ENCODE measurements at places on chromosomes 11 and 22. TPM values are rescaled to one million over a fixed set of nuclear protein-coding genes. Genes with fewer than 3 reads are reported as not detected.

DNA sequence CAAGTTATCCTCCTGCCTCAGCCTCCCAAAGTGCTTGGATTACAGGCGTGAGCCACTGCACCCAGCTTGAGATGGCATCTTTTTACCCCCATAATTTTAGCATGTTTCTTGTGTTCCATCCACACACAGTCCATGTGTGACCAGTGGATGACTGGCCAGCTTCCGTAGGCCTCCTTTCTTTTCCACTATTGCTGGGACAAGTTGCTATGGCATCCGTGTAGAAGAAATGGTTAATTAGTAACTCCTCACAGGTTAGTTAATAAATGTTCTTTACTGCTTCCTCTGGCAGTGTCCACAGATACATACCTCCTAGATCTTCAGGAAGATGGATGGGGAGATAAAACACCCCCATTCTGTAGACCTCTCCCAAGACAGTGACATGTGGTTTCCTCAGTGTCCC, 154.3 kb upstream of the RASSF10 start:
- no peak overlapping the region for H3K4me3 ChIP-seq
- DNase-seq, result no peak
- H3K27ac ChIP-seq, result no peak overlapping the region

UPK3A gene
- not detected for total RNA-seq

- H3K27ac ChIP-seq, result no peak overlapping the region
- H3K36me3 ChIP-seq, result no peaks in the 10 kb centered on the region
- H3K4me1 ChIP-seq, result no peaks in the 10 kb centered on the region
- H3K27me3 ChIP-seq, result peaks cover 13% of the 10 kb centered on the region
- no peak overlapping the region for H3K4me3 ChIP-seq
These were observed 47.5 kb upstream of the GALNT18 start for GRCh38 chr11:11669233-11669846.

DNA sequence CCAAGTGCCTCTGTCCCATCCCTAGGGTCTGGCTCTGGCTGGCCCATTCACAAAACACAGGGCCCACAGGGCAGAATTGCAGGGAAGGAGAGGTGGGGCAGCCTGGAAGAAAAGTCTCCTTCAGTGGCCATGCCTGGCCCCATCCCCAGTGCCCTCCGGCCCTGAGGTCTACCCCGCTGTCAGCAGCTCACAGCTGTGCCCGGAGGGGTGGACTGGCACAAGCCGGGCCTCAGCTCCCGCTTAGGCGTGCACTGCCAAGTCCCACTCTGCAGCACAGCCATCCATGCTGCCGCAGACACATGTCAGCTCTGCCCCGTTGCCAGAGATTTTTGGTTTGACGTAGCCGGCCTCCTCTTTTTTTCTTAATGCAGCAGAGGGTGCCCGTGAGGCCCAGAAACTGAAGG, 3.9 kb upstream of the SCN2B start:
- peak; percentile 74 for DNase-seq
- H3K4me3 ChIP-seq, result no peak overlapping the region
- H3K36me3 ChIP-seq, result no peaks in the 10 kb centered on the region
- no peaks in the 10 kb centered on the region for H3K27me3 ChIP-seq
- H3K27ac ChIP-seq, result no peak overlapping the region
- peaks cover 32% of the 10 kb centered on the region for H3K4me1 ChIP-seq

DAGLA gene
- total RNA-seq, result 0.93 TPM

GRCh38 chr11:70925238-70925637, 327.1 kb downstream of the SHANK2 start:
- H3K27me3 ChIP-seq, result peaks cover 2% of the 10 kb centered on the region
- no peak overlapping the region for H3K27ac ChIP-seq
- no peak for DNase-seq
- no peaks in the 10 kb centered on the region for H3K36me3 ChIP-seq
- H3K4me1 ChIP-seq, result no peaks in the 10 kb centered on the region

- no peaks in the 10 kb centered on the region for H3K36me3 ChIP-seq
- peaks cover 5% of the 10 kb centered on the region for H3K27me3 ChIP-seq
- H3K4me3 ChIP-seq, result no peak overlapping the region
These were observed 23.1 kb downstream of the JRKL start for GRCh38 chr11:96412761-96413381.

DNA sequence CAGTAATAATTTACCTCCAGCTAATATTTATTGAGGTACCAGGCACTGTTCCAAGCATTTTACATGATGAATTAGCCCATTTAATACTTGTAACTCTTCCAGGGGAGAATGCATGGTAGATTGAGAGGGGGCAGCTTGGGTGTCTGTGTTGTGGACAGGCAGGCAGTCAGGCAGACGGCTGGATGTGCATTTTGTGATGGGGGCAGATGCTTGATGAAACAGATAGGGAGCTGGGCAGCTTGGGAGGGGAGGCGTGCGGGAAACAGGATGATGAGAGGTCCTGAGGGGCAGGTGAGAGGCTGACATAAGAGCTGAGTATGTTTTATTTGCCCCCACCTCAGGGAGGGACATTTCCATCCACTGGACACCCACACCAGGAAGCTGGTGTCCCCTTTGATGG, 33.1 kb upstream of the SHISAL1 start:
- peaks cover 23% of the 10 kb centered on the region for H3K27me3 ChIP-seq
- no peak overlapping the region for H3K27ac ChIP-seq
- DNase-seq, result no peak
- H3K36me3 ChIP-seq, result no peaks in the 10 kb centered on the region
- peaks cover 4% of the 10 kb centered on the region for H3K4me1 ChIP-seq
- no peak overlapping the region for H3K4me3 ChIP-seq

TEX54 gene
- not detected for total RNA-seq

GRCh38 chr11:75931124-75931523, 116.1 kb downstream of the UVRAG start:
- no peaks in the 10 kb centered on the region for H3K36me3 ChIP-seq
- H3K4me3 ChIP-seq, result no peak overlapping the region
- no peak for DNase-seq
- peaks cover 2% of the 10 kb centered on the region for H3K4me1 ChIP-seq
- H3K27me3 ChIP-seq, result no peaks in the 10 kb centered on the region

OR4D9 gene
- not detected for total RNA-seq

Data from suprapubic skin (tissue), 4 donors.